ENCODE measurements at places on chromosomes 13 and 19.

DNA sequence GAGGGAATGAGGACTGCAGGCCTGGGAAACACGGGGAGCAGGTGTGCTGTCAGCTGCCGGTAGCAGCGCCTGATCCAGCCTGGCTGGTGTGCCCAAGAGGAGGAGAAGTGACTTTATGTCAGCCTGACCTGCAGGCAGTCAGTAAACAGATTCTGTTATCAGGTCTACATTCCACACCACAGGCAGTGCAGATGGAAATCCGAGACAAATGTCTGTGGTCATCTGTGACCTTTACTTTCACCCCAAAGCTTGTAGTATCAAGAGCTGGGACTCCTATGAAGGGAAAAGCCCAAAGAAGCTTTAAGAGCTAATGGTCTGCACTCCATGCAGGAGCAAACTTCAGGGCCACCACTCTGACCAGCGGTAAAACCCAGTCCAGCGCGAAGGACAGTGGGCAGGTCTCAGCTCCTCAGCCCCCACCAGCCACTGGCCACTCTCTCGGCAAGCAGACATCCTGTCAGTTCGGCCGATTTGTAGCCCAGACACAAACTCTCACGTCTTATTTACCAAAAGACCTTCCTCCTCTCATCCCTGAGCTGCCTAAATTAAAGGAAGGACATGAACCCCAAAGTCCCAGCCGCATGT, 7.7 kb downstream of the EPS15L1 start:
- H3K36me3 ChIP-seq, result no peaks in the 10 kb centered on the region
- H3K4me3 ChIP-seq, result no peak overlapping the region
- H3K4me1 ChIP-seq, result no peaks in the 10 kb centered on the region
- no peak for DNase-seq
- no peak overlapping the region for H3K27ac ChIP-seq

GRCh38 chr13:28355822-28356371, 139.0 kb downstream of the FLT1 start:
- H3K27me3 ChIP-seq, result no peaks in the 10 kb centered on the region
- H3K4me3 ChIP-seq, result no peak overlapping the region
- no peaks in the 10 kb centered on the region for H3K4me1 ChIP-seq
- no peak overlapping the region for H3K27ac ChIP-seq
- no peaks in the 10 kb centered on the region for H3K36me3 ChIP-seq

GRCh38 chr13:33728271-33729037, 89.5 kb upstream of the RFC3 start:
- H3K36me3 ChIP-seq, result no peaks in the 10 kb centered on the region
- DNase-seq, result no peak
- no peaks in the 10 kb centered on the region for H3K27me3 ChIP-seq
- no peaks in the 10 kb centered on the region for H3K4me1 ChIP-seq

DNA sequence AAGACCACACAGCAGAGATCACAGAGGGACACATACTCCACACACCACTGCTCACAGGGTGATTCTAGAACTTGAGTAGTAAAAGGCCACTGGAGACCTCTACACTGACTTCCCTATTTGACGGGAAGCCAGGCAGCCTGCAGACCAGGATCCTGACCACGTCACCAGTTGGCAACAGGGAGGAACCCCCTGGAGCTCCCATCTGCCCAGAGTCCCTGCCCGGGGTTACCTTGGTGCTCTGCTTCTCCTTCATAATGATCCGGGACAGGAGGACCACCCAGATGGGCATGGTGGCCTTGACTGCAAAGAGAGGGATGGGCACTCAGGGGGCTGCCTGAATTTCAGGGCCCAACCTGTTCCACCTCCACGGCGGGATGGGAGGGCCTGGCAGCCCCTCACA, 932 bp downstream of the SLC35E1 start:
- H3K36me3 ChIP-seq, result no peaks in the 10 kb centered on the region
- H3K4me1 ChIP-seq, result peaks cover 25% of the 10 kb centered on the region
- H3K27me3 ChIP-seq, result no peaks in the 10 kb centered on the region

- H3K36me3 ChIP-seq, result no peaks in the 10 kb centered on the region
- no peaks in the 10 kb centered on the region for H3K4me1 ChIP-seq
- no peak within 1 kb of the TSS for H3K4me3 ChIP-seq
- H3K27me3 ChIP-seq, result no peaks in the 10 kb centered on the region
Observed at GRCh38 chr19:51311351-51312257, at the start of gene IGLON5. IGLON5 (plus strand) TSS chr19:51311644; CDS start chr19:51311848, 204 bp downstream.

- no peaks in the 10 kb centered on the region for H3K27me3 ChIP-seq
- no peak overlapping the region for H3K4me3 ChIP-seq
- DNase-seq, result no peak
- H3K27ac ChIP-seq, result no peak overlapping the region
- H3K36me3 ChIP-seq, result no peaks in the 10 kb centered on the region
- H3K4me1 ChIP-seq, result no peaks in the 10 kb centered on the region
Observed at GRCh38 chr13:51881296-51881695, 19.5 kb downstream of the CCDC70 start.

DNA sequence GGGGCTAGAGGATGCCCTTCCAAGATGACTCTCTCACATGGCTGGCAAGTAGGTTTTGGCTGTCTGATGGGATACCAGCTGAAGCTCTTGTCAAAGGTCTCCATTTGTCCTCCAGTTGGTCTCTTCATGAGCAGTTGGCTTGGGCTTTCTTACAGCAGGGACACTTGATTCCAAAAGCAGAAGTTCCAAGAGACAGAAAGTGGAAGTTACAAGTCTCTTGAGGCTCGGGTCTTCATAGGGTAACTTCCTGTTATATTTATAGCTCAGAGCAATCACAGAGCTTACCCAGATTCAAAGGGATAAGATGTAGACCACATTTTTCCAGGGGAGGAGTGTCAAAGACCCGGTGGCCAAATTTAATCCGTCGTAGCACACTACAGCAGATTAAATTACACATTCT, 440.0 kb downstream of the RFC3 start:
- no peaks in the 10 kb centered on the region for H3K27me3 ChIP-seq
- H3K36me3 ChIP-seq, result no peaks in the 10 kb centered on the region
- H3K4me3 ChIP-seq, result no peak overlapping the region
- H3K4me1 ChIP-seq, result no peaks in the 10 kb centered on the region
- H3K27ac ChIP-seq, result no peak overlapping the region

DNA sequence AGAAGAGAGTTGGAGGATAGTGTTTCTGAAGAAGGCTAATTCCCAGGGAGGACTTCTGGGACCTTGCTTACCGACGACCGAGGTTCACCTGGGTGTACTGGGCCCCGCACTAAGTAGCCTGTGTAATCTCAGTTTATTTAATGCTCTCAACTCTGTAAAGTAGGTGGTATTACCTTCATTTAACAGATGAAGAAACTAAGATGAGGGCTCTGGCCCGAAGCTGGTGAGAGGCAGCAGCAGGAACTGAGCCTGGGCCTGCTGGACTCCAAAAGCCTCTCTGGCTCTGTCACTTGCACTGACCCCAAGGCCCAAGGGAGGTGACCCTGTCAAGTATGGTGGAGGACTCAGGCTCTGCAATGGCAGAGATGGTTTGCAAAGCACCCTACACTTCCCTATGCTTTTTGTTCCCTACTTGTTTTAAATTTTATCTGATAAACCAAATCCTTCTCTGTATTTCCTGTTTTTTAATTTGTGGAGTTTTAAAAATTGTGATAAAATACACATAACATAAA, 50.6 kb downstream of the GGACT start:
- no peaks in the 10 kb centered on the region for H3K36me3 ChIP-seq
- no peak overlapping the region for H3K4me3 ChIP-seq
- H3K4me1 ChIP-seq, result no peaks in the 10 kb centered on the region
- no peak for DNase-seq
- H3K27me3 ChIP-seq, result no peaks in the 10 kb centered on the region
- no peak overlapping the region for H3K27ac ChIP-seq

DNA sequence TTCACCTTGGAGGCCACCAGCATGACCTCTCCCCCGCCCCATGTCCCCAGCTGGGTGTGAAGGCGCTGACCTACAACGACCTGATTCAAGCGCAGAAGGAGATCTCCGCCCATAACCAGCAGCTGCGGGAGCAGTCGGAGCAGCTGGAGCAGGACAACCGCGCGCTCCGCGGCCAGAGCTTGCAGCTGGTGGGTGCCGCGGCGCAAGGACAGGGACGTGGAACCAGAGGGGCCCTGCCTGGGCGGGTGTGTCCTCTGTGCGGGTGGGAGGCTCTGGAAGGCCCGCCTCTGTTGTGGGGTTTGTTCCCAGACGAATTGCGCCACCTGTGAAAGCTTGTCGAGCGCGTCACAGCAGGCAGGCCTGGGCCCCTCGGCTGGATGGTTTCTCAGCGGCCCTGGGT, 22.3 kb downstream of the PLEKHJ1 start:
- no peak overlapping the region for H3K4me3 ChIP-seq
- no peaks in the 10 kb centered on the region for H3K27me3 ChIP-seq
- H3K36me3 ChIP-seq, result no peaks in the 10 kb centered on the region
- DNase-seq, result peak; percentile 70

DNA sequence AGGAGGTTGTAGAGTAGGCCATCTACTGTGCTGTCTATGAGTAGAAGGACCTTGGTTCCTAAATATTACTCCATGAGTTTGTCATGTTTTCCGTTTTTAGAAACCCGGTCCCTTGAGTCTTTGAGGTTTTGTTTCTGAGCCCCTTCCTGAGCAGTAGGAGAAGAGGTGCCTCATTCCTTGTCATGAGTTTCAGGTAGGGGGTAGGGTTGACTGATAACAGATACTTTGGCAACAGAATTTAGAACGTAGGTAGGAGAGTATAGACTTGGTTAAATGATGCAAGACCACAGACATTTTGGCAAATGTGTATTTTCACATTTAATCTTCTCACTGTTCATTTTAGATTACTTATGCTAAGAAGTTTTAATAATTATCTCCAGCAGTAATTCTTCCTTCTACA, 24.6 kb downstream of the LMO7 start:
- H3K36me3 ChIP-seq, result no peaks in the 10 kb centered on the region
- H3K27me3 ChIP-seq, result no peaks in the 10 kb centered on the region
- no peak overlapping the region for H3K4me3 ChIP-seq
- H3K4me1 ChIP-seq, result no peaks in the 10 kb centered on the region
- DNase-seq, result no peak

GRCh38 chr13:106286811-106287210, 248.7 kb downstream of the EFNB2 start:
- H3K27ac ChIP-seq, result no peak overlapping the region
- no peaks in the 10 kb centered on the region for H3K4me1 ChIP-seq
- no peak overlapping the region for H3K4me3 ChIP-seq
- H3K36me3 ChIP-seq, result no peaks in the 10 kb centered on the region

DNA sequence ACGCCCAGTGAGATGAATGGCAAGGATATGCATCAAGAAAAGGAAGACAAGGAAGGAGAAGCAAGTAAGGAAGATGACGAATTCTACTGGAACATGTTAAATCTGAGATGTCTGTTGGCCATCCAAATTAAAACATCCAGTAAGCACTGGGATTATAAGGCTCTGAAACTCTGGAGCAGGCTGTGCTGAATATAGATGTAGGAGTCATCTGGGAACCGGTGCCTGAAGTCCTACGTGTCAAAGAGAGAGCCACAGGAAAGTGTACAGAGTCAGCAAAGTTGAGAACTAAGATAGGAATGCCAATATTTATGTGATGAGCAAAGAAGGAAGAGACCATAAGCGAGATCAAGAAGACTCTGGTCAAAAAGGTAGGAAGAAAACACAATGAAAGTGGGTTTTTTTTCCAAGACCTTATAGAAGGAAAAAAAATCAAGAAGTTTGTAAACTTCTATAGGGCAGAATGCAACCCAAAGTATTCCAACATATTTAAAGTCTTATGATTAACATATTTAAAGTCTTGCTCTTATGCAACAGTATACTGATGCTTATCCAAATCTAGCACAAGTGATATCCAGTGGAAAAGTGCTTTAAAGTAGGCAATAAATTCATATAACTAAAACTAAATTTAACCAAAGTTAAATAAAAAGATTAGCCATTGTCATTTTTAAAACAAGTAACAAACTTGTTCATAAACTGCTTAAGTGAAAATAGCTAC, 51.2 kb upstream of the EEF1AKMT1 start:
- no peak overlapping the region for H3K27ac ChIP-seq
- H3K4me3 ChIP-seq, result no peak overlapping the region
- no peaks in the 10 kb centered on the region for H3K4me1 ChIP-seq
- H3K27me3 ChIP-seq, result no peaks in the 10 kb centered on the region
- no peaks in the 10 kb centered on the region for H3K36me3 ChIP-seq

DNA sequence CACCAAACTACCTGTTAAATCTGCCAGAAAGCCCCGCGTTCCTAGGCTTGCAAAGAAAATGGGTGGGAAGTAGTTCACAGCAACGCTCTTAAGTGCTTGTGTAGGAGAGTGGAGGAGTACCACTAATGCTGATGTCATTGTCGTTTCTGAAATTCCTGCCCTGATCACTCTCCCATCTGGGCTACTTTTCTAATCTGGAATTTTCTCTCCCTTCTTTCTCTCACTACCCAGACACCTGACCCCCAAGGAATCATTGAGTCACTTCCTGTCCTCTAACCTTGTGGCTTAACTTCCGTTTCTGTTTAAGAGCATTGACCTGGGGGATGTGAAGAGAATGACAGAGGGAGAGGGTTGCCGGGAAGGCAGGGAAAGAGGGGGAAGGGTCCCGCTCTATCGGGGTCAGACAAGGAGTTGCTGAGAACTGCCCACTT, 98.7 kb downstream of the STARD13 start:
- no peak overlapping the region for H3K27ac ChIP-seq
- no peaks in the 10 kb centered on the region for H3K4me1 ChIP-seq
- DNase-seq, result no peak
- H3K4me3 ChIP-seq, result no peak overlapping the region
- H3K27me3 ChIP-seq, result no peaks in the 10 kb centered on the region

- no peaks in the 10 kb centered on the region for H3K4me1 ChIP-seq
- no peaks in the 10 kb centered on the region for H3K36me3 ChIP-seq
- DNase-seq, result no peak
- H3K27ac ChIP-seq, result no peak overlapping the region
Observed at GRCh38 chr13:84845907-84846619, 953.2 kb downstream of the SLITRK6 start.

DNA sequence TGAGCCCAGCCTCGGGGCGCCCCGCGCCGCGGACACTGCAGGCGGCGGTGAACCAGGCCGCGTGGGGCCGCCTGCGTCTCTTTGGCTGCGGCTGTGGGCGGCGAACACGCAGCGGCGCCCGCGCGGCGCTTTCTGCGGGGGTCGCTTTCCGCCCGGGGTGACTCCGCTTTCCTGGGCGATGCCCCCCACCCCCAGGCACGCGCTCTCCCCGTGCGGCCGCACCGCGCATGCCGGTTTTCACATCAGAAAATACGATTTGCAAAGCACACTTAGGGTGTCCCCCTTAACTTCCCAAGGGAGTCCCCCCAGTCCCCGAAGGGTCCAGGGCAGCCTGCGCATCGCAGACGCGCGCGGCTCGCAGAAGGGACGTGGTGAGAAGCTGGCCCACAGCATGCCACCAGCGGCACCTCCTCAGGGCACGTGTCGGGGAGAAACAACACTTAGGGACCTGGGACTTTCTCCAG, 5.3 kb downstream of the F7 start:
- no peaks in the 10 kb centered on the region for H3K36me3 ChIP-seq
- no peak overlapping the region for H3K27ac ChIP-seq
- peaks cover 17% of the 10 kb centered on the region for H3K4me1 ChIP-seq
- H3K27me3 ChIP-seq, result peaks cover 18% of the 10 kb centered on the region
- H3K4me3 ChIP-seq, result peak overlapping the region; percentile 43

- H3K4me1 ChIP-seq, result no peaks in the 10 kb centered on the region
- no peak for DNase-seq
- no peak overlapping the region for H3K4me3 ChIP-seq
- H3K36me3 ChIP-seq, result peaks cover under 1% of the 10 kb centered on the region
Observed at GRCh38 chr19:8251025-8251472, 41.9 kb downstream of the CERS4 start.

Measured in Peyer's patch (tissue), 4 donors.